ENCODE measurements at places on chromosomes 11 and 22. TPM values are rescaled to one million over a fixed set of nuclear protein-coding genes. Genes with fewer than 3 reads are reported as not detected.

C11orf16 gene
- polyA plus RNA-seq = 0.53 TPM

SH3BP1 gene
- polyA plus RNA-seq = 21.1 TPM

- DNase-seq = no peak
Measured at GRCh38 chr22:49659924-49660315, 167.8 kb downstream of the BRD1 start.

GRCh38 chr11:12161137-12161536 lies 50.7 kb downstream of the MICAL2 start:
- no peak for DNase-seq

DNA sequence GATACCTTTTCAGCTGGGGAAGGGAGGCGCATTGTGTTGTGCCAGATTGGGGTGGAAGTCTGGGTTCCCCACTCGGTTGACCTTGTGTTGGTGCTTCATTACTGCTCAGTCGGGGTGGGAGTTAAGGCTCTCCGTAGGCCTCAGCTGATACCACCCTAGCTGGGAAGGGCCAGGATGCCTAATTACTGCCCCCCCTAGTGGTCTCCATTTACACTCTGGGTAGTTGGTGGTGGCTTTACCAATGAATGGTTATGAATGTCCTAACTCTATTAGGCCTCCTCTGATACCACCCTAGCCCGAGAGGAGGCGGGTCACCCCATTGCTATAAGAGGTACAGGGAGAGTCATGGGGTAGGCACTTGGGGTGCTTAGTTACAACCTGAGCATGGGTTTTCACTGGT lies 27.5 kb upstream of the HIKESHI start:
- DNase-seq = no peak

DNA sequence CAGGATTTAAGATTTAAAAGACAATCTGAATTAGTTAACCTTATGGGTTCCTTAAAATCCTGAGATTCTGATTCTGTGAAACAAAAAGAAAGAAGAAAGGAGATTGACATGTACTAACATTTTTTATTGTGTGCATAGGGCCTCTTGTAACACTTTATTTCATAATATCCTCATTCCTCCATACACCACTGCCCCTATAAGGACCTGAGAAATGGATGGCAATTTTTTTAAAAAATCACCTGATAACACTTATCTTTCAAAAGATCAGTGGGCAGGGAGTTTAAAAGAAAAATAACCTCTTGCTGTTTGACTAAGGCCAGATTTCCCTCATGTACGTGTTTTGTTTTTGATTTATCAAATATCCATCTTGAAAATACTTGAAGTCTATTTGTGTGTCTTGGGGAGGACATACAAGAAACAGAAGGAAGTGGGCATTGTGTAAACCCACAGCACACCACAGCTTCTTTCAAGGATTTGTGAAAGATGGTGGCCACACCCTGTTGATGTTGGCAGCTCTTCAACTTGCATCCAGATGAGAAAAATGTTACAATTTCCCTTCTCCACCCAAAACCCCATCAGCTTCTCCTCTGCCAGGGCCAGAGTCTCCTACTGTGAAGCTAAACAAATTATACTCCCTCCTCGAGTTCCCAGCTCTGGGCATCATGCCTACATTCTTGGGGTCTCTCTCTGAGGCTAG lies 35.0 kb upstream of the MPEG1 start:
- no peak for DNase-seq

Data from right renal cortex interstitium (tissue), 3 donors.